ENCODE measurements at places on chromosomes 7 and 10.

DNA sequence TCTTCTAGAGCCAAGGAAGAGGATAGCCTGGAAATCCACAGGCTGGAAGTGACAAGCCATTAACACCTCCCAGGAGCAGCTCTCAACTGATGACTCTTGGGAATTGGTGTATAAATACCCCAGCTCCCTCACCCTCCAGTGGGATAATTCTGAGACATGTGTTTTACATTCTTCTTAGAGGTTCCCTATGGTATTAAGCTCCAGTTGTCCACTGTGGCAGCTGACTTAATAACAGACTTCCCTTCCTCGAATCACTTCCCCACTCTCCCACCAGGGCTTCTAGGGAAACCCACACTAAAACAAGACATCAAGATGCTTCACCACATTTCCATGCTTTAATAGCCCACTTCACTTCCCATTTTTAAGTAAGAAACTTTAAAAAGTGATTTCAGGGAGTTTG, 47.2 kb downstream of the FAM107B start:
- DNase-seq, result no peak

- DNase-seq, result no peak
Measured at GRCh38 chr7:41793556-41793955, 90.7 kb upstream of the INHBA start.

- no peak for DNase-seq
Measured at GRCh38 chr10:84370283-84370682, 41.9 kb downstream of the CCSER2 start.

DNA sequence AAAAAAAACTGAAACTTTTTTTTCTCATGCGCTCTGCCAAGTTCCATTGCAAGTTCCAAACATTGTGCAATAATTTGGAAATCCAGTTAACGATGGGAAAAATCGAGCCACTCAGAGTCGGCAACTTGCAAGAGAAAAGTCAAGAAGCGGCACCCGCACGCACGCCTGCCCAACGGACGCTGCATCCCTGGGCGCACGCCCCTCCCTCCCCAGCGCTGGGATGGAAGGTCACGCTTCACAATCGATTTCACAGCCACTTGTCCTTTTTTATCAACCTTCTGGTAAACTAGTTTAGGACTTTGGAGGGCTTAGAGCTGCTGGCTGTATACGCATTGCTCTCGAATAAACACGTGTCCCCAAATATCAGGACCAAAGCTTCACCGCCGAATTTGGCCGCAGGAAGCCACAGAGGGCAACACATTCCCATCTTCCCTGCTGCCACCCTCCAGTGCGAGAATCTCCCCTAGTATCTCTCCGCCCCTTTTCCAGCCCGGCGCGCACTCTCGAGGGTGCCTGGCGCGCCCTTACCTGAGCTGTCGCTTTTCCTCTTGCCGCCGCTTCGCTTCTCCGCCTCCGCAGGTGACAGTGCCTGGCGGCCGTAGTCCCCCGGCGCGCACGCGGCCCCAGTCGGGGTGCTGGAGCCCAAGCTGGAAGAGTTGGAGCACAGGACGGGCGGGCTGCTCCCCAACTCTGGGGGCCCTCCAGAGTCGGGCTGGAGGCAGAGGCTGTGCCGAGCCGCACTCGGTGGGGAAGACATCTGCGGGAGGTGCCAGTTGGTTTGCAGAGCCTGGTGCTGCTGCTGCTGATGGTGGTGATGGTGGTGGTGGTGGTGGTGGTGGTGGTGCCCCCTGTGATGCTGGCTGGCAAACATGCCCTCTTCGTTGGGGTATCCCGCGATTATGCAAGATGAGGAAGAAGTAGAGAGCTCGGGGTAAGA, 857 bp downstream of the MEOX2 start:
- DNase-seq, result no peak

DNA sequence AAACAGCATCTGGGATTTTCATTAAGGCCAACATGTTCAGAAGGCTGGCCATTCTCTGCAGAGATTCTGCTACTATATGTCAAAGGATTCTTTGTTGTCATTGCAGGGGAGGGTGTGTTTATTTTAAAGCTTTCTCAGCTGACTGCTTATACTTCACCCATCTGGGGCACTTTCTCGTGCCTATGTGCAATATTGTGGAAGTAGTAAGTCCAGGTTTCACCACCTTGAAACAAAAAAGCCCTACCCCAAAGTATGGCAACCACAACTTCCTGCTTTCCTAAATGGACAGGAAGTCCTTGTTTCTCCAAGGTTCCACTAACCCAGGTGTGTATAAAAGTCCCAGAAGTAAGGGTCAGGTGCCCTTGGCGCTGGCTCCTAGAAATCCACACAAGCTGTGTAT, 58.7 kb upstream of the COL1A2 start:
- DNase-seq, result no peak

GRCh38 chr10:103193820-103194529, 903 bp upstream of the NT5C2 start:
- peak; percentile 40 for DNase-seq

- no peak for DNase-seq
Measured at GRCh38 chr10:127561647-127562046, 12.5 kb downstream of the NPS start.

DNA sequence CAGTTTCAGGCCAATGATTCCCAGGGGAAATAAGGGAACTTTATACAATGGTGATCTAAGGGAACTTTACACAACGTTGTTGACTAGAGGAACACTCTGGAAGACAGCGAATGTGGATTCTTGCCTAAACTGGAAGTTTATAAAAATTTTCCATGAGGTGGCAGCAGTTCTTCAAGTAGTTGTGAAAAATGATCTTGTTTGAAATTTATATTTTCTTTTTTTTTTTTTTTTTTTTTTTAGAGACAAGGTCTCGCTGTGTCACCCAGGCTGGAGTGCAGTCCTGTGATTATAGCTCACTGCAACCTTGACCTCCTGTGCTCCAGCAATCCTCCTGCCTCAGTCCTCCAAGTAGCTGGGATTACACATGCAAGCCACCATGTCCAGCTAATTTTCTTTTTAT, 32.1 kb upstream of the GTF2I start:
- peak; percentile 38 for DNase-seq

DNA sequence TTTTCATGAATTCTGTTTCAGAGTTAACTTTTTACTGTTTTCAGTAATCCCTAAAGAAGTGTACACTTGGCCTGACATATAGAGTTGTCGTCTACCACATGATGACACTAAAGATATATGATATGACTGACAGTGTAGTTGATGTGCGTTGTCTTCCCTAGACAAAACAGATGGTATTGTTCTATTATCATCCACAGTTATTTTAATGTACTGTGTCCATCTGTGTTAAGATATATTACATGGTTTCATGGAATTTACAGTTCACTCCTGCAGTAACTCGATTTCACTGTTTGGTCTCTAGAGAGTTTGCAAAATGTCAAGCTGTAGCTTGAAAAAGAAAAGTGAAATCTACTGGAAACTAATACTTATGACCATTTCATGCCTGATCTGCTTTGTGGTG, 18.1 kb downstream of the FOXP2 start:
- DNase-seq, result no peak

DNA sequence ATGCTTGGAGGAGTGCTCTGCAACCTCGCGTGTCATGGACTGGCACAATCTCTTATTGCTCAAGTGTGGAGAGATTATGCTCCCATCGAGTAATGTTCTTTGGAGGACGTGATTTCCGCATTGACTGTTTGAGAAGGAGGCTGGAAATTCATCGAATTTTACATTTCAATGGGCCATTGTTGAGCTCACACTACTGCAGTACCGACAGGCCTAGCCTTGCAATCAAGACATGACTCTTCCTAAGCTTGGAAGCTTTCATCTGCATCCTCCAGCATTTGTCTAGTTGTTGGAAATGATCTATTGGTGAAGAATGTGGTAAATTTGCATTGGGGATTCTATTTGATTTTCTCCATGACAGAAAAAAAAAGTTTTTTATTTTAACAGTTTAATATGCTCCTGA, 156.8 kb downstream of the FZD1 start:
- DNase-seq, result no peak

GRCh38 chr7:120221666-120222065, 51.3 kb upstream of the KCND2 start:
- DNase-seq, result no peak

DNA sequence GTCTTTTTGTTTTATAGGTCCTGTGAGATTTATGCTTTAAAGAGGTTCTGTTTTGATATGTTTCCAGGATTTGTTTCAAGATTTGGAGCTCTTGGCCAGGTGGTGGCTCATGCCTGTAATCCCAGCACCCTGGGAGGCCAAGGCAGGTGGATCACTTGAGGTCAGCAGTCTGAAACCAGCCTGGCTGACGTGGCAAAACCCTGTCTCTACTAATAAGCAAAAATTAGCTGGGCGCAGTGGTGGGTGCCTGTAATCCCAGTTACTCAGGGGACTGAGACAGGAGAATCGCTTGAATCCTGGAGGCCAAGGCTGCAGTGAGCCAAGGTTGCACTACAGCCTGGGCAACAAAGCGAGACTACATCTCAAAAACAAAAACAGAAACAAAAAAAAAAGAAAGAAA, 8.3 kb upstream of the HYAL4 start:
- no peak for DNase-seq

DNA sequence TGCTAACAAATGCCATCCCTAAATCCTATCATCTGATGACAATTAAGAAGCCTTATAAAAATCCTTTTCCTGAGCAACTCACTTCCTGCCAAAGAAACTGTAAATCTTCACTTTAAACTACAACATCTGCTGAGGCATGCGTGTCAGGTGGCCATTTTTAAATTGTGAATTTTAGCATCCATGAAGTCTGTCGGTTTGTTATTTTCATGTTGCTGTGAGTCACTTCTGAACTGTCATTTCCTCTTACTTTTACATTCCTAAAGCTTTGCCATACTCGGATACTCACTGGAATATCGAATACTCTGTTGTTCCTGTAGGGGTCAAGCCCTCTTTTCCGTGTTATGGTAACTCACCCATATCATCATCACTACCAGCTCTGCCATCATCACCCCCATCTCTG, 34.3 kb upstream of the TMEM26 start:
- no peak for DNase-seq

DNA sequence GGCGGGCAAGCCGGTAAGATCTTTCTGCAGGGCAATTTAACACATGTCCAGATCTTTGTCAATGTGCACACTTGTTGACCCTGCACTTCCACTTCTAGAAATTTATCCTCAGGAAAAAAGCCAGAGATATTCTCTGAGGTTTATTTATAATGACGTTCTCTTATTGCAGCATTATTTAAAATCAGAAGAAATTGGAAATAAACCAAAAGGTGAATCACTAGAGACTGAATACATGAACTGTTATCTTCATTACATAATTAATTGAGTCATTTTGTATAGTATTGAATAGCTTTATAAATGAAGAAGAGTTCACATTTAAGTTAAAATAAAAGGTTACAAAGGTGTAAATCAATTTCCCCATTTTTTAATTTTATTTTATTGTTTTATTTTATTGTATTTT, 16.3 kb upstream of the SAR1A start:
- DNase-seq, result no peak

GRCh38 chr10:71246591-71247413, 34.4 kb downstream of the UNC5B start:
- no peak for DNase-seq

DNA sequence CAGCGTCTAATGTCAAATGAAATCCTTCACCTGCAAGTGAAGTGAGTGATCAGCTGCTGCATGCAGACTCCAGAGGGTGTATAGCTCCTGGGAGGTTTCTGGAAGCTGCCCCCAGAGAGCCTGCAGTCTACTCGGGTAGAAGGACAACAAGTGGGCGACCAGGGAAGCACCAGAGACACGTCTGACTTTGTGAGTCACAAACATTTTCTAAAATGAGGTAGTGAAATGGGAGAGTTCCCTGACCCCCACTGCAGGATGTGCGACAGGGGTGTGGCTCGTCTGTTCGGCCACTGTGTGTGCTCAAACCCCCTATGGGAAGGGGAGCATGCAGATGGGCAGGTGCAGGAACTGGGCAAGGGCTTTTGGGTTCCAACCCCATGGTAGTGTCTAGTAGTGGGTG, 177.1 kb upstream of the PRKCQ start:
- no peak for DNase-seq

DNA sequence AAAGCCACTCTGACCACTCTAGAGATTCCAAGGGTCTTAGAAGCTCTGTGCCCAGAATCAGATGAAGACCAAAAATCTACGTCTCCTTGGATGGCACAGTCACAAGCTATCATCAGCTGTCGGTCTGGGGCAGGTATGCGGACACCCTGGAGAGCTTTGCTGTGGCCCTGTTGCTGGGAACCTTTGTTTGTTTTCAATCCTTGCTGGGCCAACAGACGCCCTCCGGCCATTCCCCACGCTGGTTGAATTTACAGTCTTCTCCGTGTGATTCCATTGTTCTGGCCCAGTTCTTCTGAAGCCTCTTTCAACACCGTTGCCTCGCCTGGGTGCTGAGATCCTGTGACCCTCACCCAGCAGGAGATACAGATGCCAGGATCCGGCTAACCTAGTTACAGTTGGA, 149.4 kb upstream of the PFKP start:
- DNase-seq, result no peak

DNA sequence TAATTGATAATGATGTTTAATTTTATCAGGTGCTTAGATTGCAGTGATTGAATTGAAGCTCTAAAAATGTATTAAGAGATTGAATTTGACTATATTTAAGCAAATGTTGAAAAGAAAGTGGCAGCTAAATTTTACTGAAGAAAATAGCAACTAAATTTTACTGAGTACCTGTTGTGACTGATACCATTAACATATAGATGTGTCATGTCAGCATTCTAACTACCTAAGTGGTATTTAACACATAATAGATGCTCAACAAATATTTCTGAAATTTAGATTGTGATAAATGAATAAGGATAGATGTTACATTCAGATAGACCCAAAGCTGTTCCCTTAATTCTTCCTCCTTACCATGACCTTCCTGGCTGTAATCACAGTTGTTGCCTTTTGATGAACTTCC, 350.9 kb upstream of the VWC2 start:
- DNase-seq, result no peak

GRCh38 chr7:74068378-74069085, 15.1 kb upstream of the LIMK1 start:
- no peak for DNase-seq

- DNase-seq, result no peak
Measured at GRCh38 chr10:21304198-21304597, 221.3 kb downstream of the SKIDA1 start.

- DNase-seq, result no peak
Measured at GRCh38 chr7:73905360-73905759, 44.4 kb downstream of the TMEM270 start.

GRCh38 chr7:151981223-151981622, 25.0 kb downstream of the GALNTL5 start:
- no peak for DNase-seq
